ENCODE measurements at places on chromosomes 16 and 17. TPM values are rescaled to one million over a fixed set of nuclear protein-coding genes. Genes with fewer than 3 reads are reported as not detected.

The ANKRD13B gene
- total RNA-seq, result 33.3 TPM

GRCh38 chr17:79090443-79091225 is 16.0 kb downstream of the ENGASE start:
- no peak for DNase-seq

- DNase-seq, result no peak
Observed at GRCh38 chr16:23934610-23935236, 98.9 kb downstream of the PRKCB start.

- no peak for DNase-seq
Observed at GRCh38 chr17:71600137-71600789, 520.6 kb upstream of the SOX9 start.

DNA sequence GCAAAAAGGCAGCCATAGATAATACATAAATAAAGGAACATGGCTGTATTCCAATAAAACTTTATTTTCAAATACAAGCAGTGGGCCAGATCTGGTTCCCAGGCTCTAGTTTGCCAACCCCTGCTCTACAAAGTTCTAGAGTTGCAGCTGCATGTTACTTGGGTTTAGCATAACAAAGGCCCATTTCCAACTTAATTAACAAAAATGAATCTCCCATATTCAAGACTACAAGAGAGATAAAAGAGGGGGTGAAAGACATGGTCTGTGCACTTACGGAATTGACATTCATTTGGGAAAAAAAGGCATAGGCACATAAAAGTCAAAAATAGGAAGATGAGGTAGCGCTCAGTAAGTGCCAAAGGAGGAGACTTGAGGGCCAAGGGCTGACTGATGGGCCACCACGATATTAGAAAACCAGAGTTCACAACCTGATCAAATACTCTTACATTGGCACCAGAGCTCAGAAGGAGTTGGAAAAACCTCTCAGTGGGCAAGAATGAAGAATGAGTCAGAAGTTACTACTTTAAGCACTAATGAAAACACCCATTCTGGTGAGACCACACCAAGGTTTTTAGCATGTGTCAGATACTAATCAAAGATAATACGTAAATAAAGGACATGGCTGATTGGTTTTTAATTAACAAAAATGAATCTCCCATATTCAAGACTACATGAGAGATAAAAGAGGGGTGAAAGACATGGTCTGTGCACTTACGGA is 164.0 kb downstream of the VPS53 start:
- DNase-seq, result no peak

GRCh38 chr17:83161298-83162034 is 82.1 kb downstream of the METRNL start:
- no peak for DNase-seq

GRCh38 chr16:52757746-52758472 is 211.0 kb upstream of the TOX3 start:
- no peak for DNase-seq

Data from activated T-cell treated with anti-CD3 and anti-CD28 coated beads, Interleukin-2, amount 50 U/mL, for 4 hours (primary cell).